ENCODE measurements at places on chromosomes 13 and 19.

DNA sequence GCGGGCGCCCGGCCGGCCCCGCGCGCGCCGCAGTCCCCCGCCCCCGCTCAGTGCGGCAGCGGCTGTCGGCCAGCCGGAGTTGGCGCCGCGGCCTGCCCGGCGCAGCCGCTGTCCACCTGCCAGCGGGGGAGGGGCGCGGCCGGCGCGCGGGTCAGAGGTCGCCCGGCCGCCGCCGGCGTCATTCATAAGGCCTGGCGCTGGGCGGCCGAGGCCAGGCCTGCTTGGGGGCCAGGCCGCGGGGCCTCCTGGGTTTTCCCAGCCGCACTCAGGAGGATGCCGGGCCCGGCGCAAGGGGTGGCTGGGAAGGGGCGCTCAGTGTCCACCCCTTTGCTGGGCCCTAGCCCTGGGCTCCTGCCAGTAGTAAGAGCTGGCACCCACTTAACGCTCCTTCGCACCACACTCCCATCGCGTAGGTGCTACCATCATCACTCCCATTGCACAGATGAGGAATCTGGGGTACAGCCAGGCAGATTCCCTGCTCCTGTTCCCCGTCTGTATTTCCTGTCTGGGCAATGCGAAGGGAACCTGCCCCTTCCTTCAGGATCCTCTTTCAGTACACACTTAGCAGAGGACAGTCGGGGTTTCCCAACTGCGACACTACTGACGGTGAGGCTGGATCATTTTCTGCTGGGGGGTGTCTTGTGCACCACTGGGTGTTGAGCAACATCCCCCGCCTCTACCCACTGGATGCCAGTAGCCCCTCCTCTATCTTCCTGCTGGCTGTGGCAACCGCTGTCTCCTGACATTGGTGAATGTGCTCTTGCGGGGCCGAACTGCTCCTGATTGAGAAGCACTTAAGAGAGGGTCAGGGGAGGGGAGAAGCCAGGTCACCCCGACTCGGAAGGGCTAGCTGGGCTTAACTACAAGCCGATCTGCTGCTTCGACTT is 846 bp upstream of the PRKACA start:
- peak; percentile 24 for DNase-seq

DNA sequence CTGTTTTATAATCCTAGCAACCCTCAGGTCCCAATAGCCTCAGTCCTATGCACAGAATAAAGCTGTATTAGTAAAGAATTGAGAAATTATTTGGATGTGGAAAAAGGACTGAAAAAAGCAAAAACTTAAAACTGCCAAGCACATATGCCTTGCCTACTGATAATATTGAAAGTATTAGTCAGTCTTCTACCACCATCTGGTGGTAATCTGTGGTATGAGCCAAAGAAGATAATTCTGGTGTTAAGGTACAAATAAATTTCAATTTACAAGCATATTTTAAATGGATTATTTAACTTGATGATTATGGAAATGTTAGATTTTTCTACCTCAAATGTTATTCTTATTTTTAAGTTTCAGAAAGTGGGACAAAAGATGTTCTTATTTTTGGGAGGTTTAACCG is 460.3 kb upstream of the KLHL1 start:
- DNase-seq = no peak

DNA sequence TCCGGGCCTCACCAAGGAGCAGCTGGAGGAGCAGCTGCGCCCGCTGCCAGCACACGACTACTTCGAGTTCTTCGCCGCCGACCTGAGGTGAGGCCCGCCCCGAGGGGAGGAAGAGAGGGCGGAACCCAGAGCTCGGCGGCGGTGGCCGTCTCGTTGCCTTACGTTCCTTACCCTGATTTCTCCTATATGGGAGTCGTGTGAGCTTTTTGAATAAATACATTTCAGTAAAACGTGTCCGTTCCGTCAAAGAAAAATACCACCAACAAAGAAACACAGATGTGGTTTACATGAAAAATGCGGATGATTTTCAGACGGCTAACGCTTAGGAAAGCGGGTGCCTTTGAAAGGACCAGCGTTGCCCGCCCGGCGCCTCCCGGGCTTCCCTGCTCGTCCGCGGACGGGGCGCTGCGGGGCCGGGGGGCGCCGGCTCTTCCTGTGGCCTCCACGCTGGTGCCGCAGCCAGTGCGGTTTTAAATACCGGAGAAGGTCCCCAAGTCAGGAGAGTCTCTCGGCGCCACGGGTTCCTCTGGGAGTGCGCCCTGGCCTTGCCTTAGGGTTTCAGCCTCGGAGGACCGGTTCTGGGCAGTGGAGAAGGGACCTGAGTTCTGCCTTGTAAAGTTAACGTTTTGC is 755 bp downstream of the UPF3A start:
- DNase-seq = peak; percentile 34

DNA sequence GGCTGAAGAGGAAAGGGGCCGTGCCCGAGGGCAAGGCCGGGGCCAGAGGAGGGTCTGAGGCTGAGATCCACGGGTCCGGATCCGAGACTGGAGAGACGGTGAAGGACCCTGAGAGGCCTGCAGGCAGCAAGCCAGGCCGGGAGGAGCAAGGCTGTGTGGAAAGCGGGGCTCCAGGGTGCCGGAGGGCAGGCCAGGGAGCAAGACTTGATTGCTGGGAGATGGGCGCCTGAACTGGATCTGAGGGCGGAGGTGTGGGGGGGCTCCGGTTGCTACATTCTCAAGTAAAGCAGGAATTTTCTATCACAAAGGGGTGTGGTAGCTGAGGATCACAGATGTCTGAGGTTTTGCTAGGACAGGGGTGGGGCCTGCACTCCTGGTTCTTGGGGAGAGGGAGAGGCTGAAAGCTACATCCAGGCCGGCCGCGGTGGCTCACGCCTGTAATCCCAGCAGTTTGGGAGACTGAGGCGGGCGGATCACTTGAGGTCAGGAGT is 3.8 kb downstream of the MAMSTR start:
- no peak for DNase-seq

GRCh38 chr19:34457446-34457845 is 24.1 kb upstream of the WTIP start:
- DNase-seq = no peak

GRCh38 chr19:48466561-48467325 is 2.4 kb upstream of the CYTH2 start:
- DNase-seq = no peak

All from activated CD4-positive, alpha-beta T cell treated with anti-CD3 and anti-CD28 coated beads, Interleukin-2, amount 50 U/mL, for 48 hours (primary cell).